SK-MEL-5 (cell line): ENCODE measurements at places on chromosomes 6 and 20.

- no peak for DNase-seq
These were observed 4.9 kb downstream of the ECI2 start for GRCh38 chr6:4130357-4130987.

DNA sequence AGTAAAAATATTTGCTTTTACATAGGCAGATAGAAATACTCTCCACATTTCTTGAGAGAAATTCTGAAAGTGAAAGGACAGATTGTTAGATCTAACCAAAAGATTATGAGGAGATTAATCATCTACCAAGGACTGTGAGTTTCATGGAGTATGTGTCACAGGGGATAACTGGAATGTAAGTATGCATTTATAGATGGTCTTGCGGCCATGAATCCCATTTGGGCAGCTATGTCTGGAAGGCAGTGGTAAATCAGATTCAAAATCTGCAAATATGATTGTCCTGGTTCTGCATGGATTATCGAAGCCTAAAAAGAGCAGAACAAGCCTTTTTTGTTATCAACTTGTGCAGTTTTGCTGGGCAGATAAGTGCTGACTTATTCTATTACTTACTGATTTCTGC, 293.8 kb downstream of the RFPL4B start:
- DNase-seq = peak; percentile 2

GRCh38 chr6:27040244-27041042, 207.1 kb upstream of the PRSS16 start:
- DNase-seq = peak; percentile 38

DNA sequence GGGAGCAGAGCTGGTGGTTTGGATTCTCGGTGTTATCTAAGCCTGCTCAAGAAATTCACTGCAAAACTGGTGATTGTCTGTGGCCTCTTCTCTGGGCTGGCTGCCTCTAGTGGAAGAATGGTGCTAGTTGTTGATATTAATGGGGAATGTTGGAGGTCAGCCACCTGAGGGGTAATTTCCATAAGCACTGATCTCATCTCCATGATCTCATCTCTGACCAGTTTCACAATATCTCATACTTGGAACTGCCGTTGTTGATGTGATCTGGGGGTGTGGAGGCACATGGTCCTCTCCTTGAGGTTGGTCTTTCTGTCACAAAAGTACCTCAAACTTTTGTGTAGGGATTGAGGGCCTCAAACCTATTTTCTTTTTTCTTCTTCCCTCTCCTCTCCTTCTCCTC, 102.6 kb downstream of the CD109 start:
- peak; percentile 65 for DNase-seq

DNA sequence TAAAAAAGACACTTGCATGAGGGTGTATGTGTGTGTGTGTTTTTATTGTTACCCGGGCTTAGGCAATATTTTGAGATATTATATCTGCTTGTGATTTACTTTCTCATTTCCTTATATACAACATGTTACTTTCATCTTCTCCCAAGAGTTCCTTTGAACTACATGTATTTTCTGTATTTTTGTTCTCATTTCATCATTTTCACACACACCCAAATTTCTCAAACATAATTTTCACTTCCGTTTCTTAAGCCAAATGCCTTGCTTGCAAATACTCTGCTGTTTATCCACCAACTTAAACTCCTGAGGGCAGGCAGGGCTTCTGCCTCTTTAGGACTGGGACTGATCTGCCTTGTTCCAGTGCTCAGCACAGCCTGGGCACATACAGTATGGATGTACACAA, 69.3 kb upstream of the FYN start:
- DNase-seq = no peak

GRCh38 chr20:951384-952169, 35.4 kb upstream of the ANGPT4 start:
- no peak for DNase-seq

GRCh38 chr6:43778131-43778855, 8.3 kb downstream of the VEGFA start:
- DNase-seq = no peak

DNA sequence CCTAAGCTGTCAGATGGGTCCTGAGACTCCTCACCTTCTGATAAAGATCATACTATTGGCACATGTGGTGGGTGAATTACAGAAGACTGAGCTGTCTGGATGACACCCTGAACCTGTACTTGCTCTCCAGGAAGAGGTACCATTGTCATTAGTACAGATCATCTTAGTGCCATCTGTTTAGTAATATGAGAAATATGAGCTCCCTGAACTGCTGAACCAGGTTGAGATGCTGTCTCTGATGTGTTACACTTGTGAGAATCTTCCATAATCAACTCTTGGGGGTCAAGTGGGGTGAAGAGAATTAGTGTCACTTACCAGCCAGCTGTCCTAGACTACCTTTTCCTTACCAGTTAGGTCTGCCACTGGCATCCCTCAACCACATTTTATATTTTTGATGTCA, 531.0 kb downstream of the EPHA7 start:
- no peak for DNase-seq

GRCh38 chr6:157229713-157230112, 93.6 kb downstream of the TMEM242 start:
- no peak for DNase-seq

DNA sequence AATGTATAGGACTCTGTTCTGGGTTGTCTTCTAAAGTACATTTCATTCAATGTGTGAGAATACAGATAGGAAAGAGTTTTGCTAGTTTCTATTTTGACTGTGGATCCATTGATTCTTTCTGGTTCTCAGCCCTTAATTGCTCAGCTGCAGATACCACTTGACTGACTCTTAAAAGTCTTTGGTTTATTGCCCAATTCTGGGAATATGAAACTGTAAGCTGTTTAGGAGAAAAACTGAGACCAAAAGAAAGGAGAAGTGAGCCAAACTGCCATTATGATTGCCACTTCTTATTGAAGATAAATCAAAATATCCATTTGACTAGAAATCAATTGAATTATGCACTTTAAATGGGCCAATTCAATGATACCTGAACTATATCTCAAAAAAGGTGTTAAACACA, 211.4 kb downstream of the ESR1 start:
- no peak for DNase-seq

DNA sequence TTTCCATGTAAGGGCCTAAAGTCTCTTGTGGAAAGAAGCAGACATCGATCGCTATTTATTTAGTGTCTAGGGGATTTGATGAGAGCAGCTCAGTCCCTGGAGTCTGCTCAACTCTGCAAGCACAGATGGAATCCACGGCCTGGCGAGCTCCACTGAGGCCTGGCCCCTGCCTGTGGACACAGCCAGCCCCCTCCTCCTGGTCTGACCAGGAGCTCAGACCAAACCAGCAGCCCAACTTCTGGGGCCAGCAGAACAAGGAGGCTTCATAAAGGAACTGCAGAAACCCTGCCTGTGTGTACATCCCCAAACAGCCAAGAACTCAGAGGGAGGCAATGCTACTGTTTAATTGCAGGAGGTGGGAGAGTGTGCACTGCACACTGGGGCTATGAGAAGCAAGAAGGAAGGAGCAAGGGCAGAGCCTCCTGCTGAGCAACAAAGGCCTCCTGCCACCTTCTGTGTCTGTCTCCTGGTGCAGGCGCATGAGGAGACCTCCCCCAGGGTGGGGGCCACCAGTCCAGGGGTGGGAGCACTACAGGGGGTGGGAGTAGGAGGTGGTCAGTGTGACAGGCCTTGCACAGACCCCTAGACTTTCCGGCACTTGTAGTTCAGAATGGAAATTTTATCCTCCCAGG, 3.8 kb downstream of the CST5 start:
- DNase-seq = no peak

DNA sequence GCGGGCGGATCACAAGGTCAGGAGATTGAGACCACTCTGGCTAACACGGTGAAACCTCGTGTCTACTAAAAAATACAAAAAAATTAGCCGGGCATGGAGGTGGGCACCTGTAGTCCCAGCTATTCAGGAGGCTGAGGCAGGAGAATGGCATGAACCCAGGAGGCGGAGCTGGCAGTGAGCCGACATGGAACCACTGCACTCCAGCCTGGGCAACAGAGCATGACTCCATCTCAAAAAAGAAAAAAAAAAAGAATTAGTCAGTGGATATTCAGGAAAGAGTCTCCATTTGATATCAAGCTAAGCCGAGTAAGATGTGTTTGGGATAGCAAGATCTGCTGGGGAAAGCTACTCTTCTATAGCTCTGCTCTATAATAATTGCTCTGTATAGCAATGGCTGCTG, 41.0 kb downstream of the MOCS1 start:
- DNase-seq = no peak

DNA sequence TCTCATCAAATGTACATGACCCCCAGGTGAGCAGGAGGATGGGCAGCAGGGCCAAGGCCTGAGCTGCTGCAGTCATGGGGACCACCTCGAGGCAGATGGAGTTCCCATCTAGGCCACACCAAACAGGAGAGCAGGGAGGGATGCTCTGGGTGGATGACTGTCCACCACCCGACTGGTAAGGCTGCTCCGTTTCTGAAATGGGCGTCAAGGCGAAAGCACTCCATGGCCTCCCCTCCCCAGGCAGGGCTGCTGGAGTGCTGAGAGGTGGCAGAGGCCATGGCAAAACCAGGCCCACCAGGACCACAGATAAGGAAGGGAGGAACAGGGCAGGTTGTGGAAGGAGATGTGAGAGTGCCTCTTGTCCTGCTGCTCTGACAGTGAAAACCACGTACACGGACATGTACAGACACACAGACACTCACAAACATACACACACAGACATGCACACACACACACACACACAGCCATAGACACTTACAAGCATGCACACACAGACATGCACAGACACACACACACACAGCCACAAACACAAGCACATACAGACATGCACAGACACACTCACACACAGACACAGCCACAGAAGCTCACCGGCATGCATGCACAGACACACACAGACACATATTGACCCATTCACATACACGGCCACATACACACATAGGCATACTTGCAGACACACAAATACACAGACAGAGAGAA, 93.2 kb downstream of the PSMG4 start:
- DNase-seq = no peak

- no peak for DNase-seq
These were observed 276.0 kb downstream of the GJA1 start for GRCh38 chr6:121711472-121711871.

DNA sequence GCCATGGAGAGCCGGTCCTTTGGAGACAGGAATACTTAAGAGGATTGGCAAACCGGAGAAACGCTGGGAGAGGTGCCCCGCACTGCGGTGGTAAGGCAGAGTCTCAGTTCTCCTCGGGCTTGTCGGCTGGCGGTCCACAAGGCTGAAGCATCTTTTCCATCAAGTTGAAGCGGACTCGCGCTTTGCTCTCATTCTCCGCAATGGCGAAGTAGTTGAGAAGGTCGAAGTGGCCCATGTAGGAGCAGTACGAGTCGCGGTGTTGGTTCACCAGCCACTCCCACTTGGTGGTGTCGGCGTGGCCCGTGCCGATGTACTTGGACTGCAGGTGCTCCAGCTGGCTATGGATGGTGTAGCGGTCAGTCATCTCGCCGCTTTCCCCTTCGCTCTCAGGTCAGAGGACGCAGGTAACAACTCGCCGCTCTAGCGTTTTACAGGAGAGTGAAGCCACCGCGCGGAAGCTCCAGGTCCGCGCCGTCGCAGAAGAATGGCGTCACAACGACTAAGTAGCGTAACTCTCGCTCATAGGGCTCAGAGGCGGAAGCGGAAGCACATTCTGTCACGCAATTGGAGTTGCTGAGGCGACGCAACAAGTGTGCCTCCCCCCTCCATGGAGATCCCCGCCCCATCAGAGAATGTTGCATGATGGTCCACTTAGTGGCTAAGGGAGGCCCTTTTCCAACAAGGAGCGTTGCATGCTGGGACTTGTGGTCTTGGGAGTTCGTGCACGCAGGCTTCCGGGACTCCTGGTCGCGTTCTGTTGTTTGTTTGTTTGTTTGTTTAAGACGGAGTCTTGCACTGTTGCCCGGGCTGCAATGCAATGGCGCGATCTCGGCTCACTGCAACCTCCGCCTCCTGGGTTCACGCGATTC, at the start of gene SF3B5:
Gene SF3B5, minus strand, starts transcription at position 440 of the 869 bp plus-strand sequence. Its CDS starts 76 bp downstream, at position 364.
- DNase-seq = peak; percentile 99

- no peak for DNase-seq
These were observed 54.2 kb upstream of the SIRPA start for GRCh38 chr20:1840817-1841553.
